Mucosa of gallbladder (tissue), 1 donor: ENCODE measurements at places on chromosomes 4 and X. TPM values are rescaled to one million over a fixed set of nuclear protein-coding genes. Genes with fewer than 3 reads are reported as not detected.

DNA sequence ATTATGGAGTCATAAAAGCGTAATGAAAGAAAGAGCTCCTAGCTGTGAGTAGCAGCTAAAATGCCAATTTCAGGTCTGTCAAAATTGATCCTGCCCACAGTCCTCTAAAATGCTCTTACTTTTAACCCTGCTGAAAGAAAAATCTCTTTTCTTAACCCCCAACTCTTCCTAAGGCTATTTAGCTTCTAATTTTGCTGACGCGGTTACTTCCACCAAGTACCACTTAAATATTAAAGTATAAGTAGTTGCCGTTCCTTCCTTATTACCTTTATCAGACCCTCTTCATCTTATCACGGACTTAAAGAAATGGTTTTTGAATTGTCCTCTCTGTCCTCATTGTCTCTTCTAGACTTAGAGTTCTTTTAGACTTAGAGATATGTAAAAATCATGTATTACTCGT, 272.2 kb downstream of the FRMPD4 start:
- DNase-seq = no peak

- DNase-seq = no peak
Observed at GRCh38 chr4:136557396-136557795, 974.9 kb downstream of the PCDH18 start.

DNA sequence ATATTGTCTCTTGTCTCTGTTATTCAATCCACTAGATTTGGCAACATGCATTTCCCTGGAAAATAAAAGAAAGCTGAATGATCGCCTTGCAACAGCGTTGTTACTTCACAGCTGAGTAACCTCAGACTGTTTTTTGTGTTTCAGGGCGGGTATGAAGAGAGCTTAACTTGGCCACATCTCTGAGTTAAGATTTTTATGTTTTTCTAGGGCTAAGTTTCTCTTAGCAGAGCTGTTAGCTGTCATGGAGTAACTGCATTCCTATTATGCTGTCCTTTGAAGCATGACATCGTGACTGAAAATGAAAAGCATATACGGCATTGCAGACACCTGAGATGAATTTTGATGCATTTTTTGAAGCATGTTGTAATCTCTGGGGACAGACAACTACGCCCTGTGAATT, 1798.9 kb downstream of the PCDH7 start:
- no peak for DNase-seq

Gene MFAP3L
- total RNA-seq = 4.5 TPM

DNA sequence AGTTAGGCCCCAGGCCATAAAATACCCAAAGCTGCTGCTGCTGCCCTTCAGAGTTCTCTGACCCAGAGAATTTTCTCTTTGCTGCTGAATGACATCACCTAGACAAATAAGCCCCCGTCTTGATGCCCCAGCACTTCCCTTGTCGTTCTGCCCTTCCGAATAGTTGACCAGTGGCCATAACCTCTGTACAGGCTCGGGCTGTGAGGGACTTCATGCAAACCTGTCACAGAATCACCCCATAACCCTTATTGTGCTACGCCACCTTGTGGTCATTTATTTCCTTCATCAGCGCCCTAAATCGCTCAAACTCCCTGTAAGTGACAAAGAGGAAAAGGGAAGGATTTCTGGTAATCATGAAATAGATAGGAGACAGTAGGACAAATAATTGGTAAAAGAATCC, 18.8 kb downstream of the SPACA5 start:
- peak; percentile 46 for DNase-seq

GRCh38 chr4:79232540-79232939, 93.3 kb downstream of the NAA11 start:
- no peak for DNase-seq

DNA sequence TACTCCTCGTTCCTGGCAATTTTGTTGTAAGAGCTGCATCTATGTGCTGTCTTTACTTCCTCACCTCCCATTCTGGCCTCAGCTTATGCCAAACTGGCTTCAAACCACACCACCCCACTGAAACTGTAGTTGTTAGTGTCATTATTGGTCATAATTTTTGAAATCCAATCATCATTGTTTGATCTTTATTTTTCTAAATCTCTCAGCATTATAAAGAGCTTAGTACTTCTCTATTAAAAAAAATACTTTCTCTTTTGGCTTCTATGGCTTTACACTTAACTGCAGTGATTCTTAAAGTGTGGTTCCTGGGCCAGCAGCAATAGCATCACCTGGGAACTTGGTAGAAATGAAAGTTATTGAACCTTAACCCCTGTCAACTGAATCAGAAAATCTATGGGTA, 83.5 kb upstream of the GRPR start:
- DNase-seq = no peak

Gene PAGE2
- total RNA-seq = not detected

GRCh38 chrX:23003116-23003515, 3.4 kb downstream of the DDX53 start:
- DNase-seq = no peak

Gene IGFBP7
- 1,557 TPM for total RNA-seq

DNA sequence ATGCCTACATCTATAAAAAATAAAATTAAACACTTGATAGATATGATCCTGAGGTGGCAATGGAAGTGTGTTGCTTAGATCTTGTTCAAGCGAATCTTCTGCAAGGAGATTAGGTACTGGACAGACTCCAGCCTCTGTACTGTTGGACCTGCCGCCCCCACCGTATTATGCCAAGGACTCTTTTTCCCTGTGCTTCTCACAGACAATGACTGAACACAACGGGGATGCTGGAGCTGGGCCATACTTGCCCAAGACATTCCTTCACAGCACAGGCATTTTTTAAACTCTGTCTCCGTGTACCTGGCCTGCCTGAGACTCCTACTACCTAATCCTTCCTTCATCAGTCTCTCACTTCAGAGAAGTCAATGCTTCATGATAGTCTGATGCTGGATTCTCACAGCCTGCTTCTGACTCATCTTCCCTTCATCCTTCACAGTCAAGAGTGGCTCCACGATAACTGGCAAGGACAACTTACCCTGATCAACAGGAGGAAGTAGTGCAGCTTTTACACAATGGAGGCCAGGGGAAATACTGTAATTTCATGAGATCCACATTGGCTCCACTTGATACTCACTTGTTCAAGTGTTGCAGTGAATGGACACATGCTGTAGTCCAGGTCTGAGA, 754.6 kb upstream of the AGA start:
- no peak for DNase-seq

GRCh38 chrX:123924186-123924585, 37.3 kb upstream of the STAG2 start:
- no peak for DNase-seq

DNA sequence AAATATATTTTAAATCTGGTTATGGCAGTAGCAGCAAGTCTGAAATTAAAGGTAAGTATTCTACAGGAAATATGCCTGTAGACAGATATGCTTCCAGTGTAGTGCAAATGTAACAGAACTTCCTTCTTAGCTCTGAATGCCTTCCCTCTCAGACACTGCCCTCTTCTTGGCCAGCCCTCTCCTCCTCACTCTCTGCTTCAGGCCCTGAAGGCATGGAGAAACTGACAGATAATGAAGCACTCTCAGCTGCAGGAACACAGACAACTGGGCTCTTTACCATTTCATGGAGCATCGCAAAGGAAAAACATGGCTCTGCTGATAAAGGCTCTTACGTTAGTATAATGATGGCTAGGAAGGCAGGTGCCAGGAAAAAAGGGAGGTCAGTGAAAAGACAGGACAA, 431.5 kb upstream of the RASGEF1B start:
- no peak for DNase-seq

- DNase-seq = no peak
Observed at GRCh38 chr4:90211174-90211573, 84.0 kb downstream of the CCSER1 start.

GRCh38 chr4:43456383-43456782, 563.9 kb downstream of the GRXCR1 start:
- no peak for DNase-seq

DNA sequence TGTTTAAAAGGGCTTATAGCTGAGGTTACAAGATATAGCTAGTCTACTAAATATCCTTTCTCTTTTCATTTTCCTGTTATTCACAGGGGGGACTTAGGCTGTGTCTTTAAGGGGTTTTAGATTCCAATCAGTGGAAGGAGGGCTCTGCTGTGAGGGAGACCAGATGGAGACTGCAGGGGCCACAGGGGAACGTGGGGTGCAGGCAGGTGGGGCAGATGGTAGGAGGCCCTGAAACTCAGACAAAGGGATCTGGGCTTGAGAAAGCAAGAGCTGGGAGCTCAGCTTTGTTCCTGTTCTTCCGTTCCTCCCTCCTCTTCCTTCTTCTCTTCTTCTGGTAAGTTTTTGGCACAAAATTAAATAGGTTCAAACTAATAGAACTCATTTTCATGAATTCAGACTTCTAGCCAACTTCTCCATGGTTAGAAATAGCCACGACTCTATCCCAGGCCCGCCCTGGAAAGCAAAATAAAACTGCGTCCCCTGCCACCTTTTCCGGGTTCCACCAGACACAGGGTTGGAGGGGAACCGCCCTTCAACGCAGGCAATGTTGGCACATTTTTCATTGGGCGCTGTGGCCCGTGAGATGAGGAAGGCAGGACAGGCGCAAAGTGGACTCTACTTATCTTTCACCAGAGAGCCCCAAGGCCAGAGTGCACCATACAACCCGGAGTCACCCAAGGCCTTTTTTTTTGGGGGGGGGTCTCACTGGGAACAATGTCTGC, 3.5 kb upstream of the TMSB4X start:
- DNase-seq = peak; percentile 65

DNA sequence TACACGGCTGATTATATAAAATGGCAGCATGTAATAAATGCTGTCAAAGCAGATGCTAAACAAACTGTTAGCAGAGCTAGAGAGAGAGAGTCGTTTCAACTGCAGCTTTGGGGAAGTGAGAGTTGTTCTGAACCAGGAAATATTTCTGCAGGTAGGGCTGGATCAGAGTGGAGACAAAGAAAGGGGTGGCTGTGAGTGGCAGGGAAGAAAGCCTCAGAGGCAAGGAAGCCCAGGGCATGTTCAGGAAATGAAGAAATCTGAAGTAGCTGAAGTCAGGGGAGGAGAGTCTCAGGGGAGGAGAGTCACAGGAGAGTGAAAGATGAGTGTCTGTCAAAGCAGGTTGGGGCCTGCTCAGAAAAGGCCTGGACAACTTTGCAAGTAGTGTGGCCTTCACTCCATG, 48.4 kb upstream of the RPS6KA3 start:
- DNase-seq = no peak

- no peak for DNase-seq
Observed at GRCh38 chr4:14225688-14226207, 598.2 kb upstream of the BOD1L1 start.

- no peak for DNase-seq
Observed at GRCh38 chr4:99574530-99575324, at the start of gene MTTP. MTTP (plus strand) TSS chr4:99574824; CDS start chr4:99574910, 86 bp downstream.

DNA sequence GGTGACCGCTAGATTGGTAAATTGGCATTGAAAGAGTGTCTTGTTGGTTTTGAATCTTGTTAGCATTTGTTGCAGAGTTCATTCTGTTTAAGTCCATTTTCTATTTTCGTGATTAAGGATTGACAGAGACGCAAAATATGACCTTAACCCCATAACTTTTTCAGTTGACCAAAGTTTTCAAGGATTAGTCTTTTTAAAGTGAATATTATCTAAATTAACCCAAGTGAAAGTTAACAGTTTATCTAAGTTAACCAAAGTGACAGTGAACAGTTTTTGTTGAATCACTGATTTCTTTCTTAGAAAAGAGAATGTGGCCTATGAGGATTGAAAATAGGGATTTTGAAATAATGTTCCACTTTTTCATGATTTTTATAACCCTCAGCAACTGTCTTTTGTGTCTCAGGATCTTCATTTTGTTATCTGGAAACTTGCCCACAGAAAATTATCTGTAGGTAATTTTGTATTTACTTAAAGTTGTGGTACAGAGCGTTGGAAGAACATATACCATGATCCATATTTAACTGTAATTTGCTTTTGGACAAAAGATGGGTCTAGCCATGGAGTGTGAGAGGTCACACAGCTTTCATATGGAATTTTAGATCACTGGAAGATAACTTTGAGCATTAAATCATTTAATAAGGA, 3.3 kb downstream of the CPEB2 start:
- DNase-seq = no peak
